ENCODE measurements at places on chromosomes 16 and 17.

GRCh38 chr16:74252329-74252728 is 44.3 kb upstream of the PSMD7 start:
- no peak for DNase-seq

DNA sequence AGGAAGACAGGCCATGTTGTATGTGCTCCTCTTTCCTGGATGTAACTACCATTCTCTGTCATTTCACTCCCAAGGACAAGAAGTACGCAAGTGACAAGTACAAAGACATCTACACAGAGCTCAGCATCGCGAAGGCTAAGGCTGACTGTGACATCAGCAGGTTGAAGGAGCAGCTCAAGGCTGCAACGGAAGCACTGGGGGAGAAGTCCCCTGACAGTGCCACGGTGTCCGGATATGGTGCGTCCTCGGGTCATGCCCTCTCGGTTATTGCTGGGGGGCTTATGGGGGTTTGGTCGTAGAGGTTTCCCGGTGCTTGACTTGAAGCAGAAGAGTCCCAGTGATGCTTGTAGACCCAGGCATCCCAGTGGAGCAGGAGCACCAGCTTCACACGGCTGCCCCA is 29.0 kb downstream of the PLD6 start:
- DNase-seq, result no peak

GRCh38 chr16:55390630-55391237 is 66.7 kb downstream of the IRX6 start:
- DNase-seq, result no peak

GRCh38 chr16:23114131-23114904 is 34.9 kb downstream of the USP31 start:
- DNase-seq, result no peak

GRCh38 chr17:9472541-9472940 is 103.1 kb downstream of the STX8 start:
- peak; percentile 19 for DNase-seq

GRCh38 chr16:88059701-88060386 is 108.6 kb downstream of the BANP start:
- no peak for DNase-seq

DNA sequence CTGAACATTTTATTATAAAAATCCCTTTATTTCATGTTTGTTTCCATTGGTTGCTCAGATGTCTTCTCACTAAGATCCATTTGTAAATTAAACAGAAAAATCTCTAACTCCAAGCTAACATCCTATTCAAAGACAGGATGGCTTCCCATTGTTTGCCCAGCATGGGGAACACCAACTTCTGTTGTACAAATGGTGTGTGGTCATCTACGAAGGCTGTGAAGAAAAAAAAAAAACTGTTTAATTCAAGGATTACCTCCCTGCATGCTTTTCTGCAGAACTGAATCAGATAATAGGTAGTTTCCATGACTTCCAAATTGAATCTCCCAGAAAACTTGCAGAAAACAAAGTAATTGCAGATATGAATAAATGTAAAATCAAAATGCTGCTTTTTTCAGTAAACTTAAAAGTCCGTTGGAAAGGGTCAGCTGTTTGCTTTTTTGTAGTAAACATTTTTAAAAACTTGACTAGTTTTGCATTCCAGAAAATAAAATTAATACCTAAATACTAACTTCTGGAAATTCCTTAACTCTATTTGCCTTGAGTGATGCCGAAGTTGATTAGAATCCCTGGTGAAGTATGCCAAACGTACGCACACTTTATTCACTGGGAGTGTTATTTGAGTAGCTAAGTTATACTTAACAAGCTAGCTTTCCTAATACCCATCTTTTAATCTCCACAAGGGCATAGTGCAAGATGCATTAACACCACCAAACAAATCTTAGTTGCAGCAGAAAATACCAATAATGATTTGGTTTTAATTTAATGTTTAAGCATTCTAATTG is 7.7 kb downstream of the SALL1 start:
- no peak for DNase-seq

- DNase-seq, result peak; percentile 25
These were observed 58.0 kb downstream of the ASIC2 start for GRCh38 chr17:33234930-33235685.

DNA sequence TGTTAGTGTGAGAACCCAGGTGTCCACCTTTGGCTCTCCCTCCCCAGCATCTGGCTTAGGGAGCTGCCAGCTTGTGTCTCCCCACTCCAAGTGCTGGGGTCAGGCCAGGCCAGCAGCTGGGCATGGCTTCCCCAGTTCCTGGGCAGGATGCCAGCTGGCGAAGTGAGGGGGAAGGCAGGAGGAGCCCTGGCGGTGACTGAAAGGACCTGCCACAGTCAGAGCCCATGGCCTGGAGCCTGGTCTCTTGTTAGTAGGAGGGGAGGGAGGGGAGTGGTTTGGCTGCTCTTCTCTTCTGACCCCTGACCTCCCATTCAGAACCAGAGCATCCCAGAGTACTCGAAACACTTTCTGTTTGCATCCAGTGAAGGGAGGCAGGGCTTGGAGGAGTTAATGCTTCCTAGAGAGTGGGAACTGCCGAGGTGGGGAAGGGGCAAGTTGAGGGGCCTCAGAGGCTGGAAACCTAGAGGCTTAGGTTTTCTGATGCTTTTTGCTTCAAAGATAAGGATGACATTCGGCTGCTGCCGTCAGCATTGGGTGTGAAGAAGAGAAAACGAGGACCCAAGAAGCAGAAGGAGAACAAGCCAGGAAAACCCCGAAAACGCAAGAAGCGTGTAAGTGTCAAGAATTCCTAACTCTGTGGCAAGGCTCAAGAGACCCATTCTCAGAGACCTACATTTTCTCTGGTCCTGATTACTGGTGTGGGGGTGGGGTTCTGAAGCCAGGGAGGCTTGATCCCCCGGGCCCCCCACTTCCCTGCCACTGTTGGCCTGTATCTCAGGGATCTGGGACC is 772 bp downstream of the CHD3 start:
- DNase-seq, result peak; percentile 95

- DNase-seq, result no peak
These were observed 26.1 kb downstream of the CDH1 start for GRCh38 chr16:68762996-68763756.

DNA sequence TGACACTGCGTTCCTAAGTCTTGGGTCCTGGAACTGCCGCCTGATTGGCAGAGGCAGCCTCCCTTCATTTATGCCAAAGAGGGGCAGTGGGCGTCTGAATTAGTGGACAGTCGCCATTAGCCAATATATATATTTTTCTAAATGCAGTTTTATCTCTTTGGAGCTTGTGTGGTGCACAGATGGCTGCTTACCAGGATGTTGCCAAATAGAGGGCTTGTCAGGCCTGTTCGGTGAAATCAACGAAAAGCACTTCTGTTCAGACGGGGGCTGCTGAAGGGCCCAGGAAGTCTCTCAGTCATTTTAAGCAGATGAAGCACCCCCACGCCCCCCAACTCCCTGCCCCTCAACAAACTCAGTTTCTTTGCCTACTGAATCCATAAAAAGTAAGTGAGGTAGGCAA is 66.0 kb downstream of the RAP1GAP2 start:
- no peak for DNase-seq

DNA sequence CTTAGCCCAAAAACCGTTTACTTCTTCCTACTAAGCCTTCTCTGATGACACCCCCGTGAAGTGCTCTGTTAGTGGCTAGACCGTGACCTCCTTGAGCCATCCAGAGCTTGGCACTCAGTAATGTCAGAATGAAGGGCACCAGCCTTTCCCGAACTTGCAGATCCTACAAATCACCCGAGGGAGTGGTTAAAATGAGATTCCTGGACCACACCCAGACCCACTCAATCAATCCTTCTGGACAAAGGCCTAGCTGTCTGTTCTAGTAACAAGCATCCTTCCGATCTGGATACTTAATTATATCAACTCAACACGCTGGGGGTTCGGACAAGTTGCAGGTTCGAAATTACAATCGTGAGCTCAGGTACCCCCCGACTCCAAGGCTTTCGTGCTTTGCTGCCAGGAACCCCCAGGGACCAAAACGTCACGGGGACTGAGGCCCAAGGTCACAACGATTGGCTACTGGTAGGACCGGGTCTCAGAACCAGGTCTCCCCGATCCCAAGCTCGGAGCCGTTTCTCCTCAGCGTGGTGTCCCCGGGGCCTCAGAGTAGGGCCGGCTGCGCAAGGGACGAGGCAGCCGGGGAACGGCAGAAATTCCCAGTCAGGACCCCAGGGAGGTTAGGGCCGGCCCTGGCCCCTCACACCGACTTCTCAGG is 527 bp downstream of the CIAPIN1 start:
- DNase-seq, result peak; percentile 23

- no peak for DNase-seq
These were observed 4.6 kb upstream of the PIEZO1 start for GRCh38 chr16:88789594-88789993.

GRCh38 chr16:11783319-11784037 is 13.6 kb downstream of the ZC3H7A start:
- peak; percentile 42 for DNase-seq

DNA sequence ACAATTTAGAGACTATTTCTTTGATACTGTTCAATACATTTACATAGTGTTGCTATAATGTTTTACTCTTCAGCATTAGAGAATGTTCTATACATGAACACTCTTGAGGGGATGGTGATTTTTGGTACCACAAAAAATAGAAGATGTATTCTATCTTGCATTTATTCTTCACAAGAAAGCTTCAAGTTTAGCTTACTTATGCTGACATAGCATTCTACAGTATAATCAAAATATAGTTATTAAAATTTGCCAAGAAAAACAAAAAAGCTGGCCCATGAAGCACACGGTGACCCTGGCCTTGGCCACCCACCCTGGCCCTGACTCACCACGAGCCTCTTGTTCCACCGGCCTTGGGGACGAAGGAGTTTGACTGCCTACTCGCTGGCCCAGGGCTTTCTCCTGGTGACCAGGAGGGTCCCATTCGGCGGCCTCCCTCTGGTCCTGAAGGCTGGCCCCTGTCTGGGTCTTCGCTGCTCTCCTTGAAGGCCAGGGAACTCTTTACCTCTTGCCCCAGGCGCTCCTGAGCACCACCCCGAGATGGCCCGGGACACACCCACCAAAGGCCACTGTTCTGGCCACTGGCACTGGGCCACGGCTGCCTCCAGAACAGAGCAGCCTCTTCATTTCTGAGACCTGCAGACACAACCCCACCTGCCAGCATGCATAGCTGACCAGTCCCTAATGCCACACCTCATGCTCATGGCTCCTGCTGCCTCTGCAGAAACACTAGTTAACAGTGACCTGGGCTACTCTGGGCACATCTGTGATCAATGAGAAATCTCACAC is 22.5 kb upstream of the ICAM2 start:
- DNase-seq, result no peak

- DNase-seq, result no peak
These were observed 227.4 kb upstream of the GSE1 start for GRCh38 chr16:85385463-85386331.

- no peak for DNase-seq
These were observed 11.3 kb upstream of the TRAP1 start for GRCh38 chr16:3728424-3729160.

GRCh38 chr16:81432937-81433557 is 11.6 kb upstream of the CMIP start:
- no peak for DNase-seq

DNA sequence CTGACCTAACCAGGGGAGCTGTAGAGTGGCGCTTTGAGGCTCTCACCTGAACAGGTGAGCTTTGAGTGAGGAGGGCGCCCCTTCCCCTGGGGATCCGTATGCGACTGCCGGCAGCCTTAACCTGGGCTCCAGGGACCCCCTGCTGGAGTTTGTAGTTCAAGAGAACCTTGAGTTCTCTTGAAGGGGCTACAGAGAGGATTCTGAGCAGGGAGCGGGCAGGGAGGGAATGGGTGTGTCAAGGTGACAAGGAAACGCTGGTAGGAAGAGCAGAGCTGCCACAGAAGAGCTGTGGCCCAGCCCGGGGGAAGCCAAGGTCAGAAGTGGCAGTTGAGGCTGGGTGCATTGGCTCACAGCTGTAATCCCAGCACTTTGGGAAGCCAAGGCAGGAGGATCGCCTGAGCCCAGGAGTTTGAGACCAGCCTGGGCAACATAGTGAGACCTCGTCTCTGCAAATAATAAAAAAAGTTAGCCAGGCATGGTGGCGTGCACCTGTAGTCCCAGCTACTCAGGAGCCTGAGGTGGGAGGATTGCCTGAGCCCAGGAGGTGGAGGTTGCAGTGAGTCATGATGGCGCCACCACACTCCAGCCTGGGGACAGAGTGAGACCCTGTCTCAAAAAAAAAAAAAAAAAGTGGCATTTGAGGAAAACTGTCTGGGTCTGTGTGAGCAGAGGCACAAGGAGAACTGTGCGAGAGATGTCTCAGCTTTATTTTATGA is 1.2 kb downstream of the LLGL2 start:
- no peak for DNase-seq

- DNase-seq, result no peak
These were observed 5.6 kb upstream of the ANKS4B start for GRCh38 chr16:21227866-21228265.

DNA sequence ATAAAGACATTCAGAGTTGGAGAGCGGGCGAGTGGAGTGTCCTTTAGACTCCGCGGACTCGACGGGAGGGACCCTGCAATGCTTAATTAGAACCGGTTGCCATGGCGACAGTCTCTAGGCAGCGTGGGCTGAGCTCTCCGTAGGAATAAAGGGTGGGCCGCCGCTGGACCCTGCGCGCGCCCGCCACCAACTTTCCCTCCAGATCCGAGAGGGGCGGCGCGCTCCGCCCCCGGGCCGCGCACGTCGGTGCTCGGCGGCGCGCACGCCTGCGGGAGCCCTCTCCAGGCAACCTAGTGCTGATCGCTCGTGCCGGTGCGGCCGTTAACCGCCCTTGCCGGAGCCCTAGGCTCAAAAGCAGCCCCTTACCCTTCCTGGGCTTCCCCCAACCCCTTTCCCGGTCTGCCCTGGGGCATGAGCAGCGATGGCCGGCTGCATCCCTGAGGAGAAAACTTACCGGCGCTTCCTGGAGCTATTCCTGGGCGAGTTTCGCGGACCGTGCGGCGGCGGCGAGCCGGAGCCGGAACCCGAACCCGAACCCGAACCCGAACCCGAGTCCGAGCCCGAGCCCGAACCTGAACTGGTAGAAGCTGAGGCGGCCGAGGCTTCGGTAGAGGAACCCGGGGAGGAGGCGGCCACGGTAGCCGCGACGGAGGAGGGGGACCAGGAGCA is at the start of gene PPM1E:
Gene PPM1E, plus strand, starts transcription at position 278 of the 669 bp plus-strand sequence.
- DNase-seq, result peak; percentile 16
